Brain pericyte (primary cell): ENCODE measurements at places on chromosomes 11 and 22.

DNA sequence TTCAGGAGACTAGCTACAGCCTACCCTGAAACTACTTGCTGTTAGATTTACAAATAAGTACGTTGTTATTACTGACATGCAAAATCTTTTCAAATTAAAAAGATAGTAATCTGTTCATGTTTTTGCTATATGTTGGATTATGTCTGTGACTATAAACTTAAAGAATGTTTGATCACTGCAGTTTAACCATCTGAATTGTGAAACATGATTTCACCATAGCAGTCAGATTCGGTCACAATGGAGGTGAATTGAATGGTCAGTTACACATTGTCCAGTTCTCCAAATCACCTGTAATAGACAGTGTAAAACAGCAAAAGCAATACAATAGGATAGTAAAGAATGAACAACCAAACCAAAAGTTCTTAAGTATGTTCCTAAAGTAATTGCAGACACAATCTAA is 43.3 kb downstream of the CCDC83 start:
- no peak for DNase-seq

- DNase-seq, result no peak
These were observed 21.2 kb downstream of the GDPD5 start for GRCh38 chr11:75504501-75504900.

GRCh38 chr11:40679276-40679675 is 780.2 kb downstream of the LRRC4C start:
- DNase-seq, result no peak

GRCh38 chr22:19607192-19608002 is 83.2 kb upstream of the CLDN5 start:
- DNase-seq, result no peak

GRCh38 chr22:23385678-23386631 is 194.1 kb downstream of the IGLL1 start:
- DNase-seq, result peak; percentile 82

DNA sequence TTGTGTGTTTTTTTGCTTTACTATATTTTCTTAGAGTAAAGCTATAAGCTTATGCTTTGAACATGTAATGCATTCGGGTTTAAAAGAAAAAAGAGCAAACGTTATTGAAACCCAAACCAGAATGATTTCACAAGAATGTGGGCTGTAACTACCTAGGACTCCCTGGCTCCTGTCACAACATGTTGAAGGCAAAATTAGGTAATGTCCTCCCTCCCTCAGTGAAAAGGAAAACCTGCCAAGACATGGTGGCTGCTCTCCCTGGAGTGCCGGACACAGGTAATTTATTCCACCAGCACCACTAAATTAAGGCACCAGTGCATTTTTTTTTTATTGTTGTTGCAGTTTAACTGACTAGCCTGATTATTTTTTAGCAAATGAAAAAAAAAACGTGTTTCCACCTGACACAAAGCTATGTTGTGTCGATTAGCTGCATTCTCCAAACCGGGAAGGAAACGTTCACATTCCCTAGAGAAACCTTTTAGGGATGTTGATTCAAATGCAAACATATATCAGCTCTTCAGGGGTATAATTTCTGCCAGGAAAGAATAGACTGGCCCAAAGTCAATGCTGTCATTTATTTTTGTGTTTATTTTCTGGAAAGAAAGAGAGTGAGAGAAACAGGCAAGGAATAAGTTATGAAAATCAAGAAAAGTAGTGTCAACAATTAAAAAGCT is 134.6 kb downstream of the CCDC34 start:
- no peak for DNase-seq

DNA sequence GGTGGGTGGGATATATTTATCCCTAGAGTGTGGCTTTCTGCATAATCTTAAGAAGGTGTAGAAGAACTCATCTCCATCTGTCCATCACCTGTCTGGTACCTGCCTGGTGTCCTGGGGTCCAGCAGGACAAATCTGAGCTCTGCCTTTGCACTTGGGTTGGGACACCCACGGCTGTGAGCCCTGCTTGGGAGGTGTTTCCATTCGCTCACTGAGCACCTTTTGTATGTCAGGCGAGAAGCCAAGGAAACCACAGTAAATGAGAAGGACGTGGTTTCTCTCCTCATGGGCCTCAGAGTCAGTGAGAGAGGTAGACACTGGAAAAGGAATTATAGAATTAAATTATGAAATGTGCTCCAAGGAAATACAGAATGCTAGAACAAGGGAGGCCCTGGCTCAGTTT is 555.9 kb downstream of the MIAT start:
- DNase-seq, result no peak

GRCh38 chr11:65542738-65543390 is 15.3 kb downstream of the LTBP3 start:
- no peak for DNase-seq

- no peak for DNase-seq
These were observed 39.2 kb downstream of the ARFGAP2 start for GRCh38 chr11:47137476-47137875.

DNA sequence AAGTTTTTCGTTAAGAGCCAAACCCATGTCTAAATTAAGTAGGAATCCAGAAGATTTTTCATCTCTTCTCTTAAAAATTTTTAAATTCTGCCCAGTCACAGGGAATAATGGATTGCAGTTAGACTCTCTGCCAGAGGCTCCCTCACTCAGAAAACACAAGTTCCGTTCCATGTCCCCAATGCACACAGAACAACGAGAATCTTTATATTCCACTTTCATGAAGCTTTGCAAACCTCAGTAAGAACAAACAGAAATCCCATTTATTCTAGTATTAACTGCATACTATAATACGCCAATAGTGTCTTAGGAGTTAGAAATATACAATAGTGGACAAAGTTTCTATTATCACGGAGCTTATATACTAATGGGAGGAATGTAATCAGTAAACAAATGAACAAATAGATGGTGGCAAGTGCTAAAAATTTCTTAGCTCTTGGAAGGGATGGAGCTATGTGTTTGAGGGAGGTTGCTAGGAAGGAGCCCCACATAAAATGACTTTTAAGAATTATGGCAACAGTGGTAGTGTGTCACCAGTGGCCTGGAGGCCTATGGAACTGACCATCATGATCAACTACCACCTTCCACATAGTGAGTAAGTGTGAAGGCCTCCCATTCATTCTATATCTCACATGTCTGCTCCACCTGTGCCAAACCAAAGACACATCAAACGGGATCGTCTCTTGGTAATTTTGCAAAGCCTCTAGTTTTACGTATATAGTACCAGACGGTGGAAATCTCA is 24.9 kb downstream of the PICALM start:
- DNase-seq, result no peak

GRCh38 chr22:47154621-47155081 is 392.2 kb downstream of the TBC1D22A start:
- DNase-seq, result no peak

GRCh38 chr11:117255966-117256365 is 23.5 kb downstream of the RNF214 start:
- no peak for DNase-seq

- no peak for DNase-seq
These were observed 59.2 kb downstream of the LHFPL7 start for GRCh38 chr22:24887260-24887659.

- peak; percentile 51 for DNase-seq
These were observed 974 bp downstream of the DGCR8 start for GRCh38 chr22:20080776-20081654.
